Transverse colon (tissue), 4 donors: ENCODE measurements at places on chromosomes 5 and 9.

DNA sequence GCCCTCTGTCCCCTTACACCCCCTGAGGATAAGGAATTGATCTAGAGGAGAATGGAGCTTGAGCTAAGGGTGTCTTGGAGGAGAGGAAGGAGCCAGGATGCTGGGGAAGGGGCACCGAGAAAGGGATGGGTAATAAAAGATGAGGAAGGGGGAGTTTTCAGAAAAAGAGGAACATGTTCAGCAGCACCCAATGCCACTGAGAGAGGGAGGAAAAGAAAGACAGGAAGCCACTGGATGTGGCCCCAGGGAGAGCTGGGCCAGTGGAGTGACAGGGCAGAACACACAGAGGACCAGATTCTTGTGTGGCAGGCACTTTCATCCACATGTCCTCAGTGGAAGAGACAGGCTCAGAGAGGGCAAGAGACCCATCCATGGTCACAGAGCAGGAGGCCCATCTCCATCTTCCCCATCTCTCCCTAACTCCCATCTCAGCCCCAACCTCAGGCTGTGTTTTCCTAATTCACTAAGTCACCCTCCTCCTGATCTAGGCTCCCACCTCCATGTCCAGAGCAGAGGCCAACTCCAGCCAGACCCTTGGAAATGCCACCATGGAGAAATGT, 7.2 kb downstream of the PFN3 start:
- no peak for DNase-seq

DNA sequence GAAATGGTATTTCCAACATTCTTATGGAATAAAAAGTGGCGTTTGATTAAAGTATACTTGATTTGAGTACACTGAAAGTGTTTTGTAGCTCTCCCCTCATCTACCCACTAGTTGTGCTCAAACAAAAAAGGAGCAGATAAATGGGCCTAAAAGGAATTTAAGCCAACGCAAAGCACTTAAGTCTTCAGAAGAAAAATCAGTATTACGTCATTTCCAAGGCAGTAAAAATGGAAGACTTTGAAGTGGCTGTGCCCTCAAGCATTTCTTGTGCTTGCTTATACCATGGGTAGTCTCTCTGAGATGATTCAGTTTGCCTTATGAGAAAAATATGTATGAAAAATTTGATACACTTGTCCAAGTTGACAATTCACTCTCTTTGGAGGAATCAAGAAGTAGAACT, 279.9 kb upstream of the CD180 start:
- DNase-seq, result no peak

DNA sequence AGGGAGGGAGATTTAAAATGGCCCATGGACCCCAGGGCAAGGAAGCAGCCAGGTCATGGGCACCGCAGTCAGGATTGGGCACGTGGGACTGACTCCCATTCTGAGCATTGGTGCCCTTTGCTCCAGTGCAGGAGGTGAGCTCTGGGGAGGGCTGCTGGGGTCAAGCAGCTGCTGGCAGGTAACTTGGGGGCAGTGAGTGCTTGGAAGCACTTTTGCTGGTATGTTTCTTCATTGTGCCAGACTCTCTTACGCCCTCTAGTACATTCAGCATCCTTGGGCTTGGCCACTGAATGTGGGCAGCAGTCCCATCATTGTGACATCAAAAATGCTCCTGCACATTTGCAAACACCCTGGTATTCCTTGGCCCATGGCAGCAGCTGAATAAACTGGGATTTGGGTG, 32.7 kb downstream of the PRRC2B start:
- no peak for DNase-seq

GRCh38 chr5:163578652-163579051, 73.2 kb downstream of the MAT2B start:
- DNase-seq, result no peak

- DNase-seq, result no peak
These were observed 54.3 kb downstream of the LMX1B start for GRCh38 chr9:126668058-126668457.

DNA sequence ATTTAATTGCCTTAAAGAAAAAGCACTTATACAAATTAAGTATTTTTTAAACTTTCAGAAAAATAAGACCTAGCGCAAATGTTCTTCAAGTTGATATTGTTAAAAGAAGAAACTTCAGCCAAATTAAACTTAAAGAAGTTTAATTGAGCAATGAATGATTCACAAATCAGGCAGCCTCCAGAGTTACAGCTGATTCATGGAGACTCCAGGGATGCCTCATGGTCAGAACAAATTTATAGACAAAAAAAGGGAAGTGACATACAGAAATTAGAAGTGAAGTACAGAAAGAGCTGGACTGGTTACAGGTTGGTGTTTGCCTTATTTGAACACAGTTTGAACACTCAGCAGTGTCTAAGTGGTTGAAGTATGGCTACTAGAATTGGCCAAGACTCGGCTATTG, 60.3 kb downstream of the CDKN2A start:
- DNase-seq, result no peak
